ENCODE measurements at places on chromosomes 5 and 9.

DNA sequence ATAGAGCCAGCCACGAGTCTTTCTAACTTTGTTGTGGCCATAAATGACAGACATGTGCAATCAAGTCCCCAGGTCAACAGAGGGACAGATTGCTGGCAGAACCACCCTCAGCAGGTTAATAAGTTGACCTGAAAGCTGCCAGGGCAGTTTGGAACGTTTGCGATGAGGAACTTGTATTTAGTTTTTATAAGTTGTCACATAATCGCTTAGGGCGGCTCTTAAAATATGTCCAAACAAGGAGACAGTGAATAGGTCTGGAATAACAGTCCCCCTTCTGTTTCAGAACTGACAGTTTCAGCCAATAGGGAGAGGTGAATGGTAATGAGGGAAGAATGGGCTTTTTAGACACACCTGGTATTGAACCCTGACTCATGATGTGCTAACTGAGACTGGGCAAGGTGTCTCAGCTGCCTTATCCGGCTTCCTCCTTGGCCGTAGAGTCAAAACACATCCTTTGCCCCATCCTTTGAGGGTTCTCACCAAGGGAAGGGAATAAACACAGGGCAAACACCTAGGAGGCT lies 33.6 kb upstream of the GABRP start:
- no peak for DNase-seq

DNA sequence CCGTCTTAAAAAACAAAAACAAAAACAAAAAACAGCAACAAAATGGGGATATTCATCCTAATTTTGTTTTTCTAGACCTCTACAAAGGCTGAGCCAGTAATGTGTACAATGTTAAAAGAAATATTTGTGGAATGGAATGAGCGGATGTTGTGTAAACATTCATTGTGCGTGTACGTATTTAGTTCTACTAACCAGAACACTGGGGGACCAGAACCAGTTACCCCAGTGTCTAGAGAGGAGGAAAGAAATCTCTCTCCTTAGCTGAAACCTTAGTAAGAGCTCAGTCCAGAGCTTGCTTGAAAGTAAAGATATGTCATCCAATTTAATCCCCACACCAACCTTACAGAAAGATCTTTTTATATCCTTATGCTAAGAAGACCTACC lies 106.7 kb upstream of the CPEB4 start:
- no peak for DNase-seq

GRCh38 chr9:78973907-78974306 lies 597.9 kb upstream of the TLE4 start:
- no peak for DNase-seq

DNA sequence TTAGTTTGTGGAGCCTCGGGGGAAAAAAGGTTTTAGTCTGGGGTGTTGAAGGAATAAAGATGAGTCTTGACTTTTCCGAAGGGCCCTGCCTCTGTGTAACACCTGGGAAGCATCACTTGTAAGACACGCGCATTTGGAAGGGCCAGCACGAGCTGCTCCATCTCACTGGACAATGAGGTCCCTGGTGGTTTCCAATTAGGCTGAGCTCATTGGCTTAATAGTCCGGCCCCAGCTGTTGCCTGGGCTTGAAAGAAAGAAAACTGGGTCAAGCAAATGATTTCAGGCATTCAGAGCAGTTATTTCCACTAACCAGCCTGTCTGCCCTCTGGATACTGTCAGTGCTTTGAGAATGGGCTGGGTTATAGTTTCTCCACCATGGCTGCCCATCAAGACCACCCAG lies 64.5 kb downstream of the NSUN2 start:
- no peak for DNase-seq

DNA sequence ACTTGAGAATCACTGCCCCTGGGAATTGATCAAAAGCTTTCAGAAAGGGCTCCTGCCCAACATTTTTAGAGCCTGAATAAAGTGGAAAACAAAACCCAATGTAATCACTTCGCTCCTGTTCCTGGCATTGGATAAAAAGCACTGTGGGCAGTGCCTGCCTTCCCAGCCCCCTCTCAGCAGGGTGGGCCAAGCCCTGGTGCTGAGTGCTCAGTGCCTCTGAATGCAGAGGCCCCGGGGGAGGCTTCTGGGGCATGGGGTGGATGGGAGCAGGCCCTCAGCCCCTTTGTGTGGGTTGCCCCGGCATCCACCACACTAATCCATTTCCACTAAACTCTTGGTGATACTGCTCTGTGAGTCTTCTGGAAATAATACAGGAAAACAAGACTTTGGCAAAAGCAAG lies 55.6 kb downstream of the CFAP90 start:
- DNase-seq, result no peak

DNA sequence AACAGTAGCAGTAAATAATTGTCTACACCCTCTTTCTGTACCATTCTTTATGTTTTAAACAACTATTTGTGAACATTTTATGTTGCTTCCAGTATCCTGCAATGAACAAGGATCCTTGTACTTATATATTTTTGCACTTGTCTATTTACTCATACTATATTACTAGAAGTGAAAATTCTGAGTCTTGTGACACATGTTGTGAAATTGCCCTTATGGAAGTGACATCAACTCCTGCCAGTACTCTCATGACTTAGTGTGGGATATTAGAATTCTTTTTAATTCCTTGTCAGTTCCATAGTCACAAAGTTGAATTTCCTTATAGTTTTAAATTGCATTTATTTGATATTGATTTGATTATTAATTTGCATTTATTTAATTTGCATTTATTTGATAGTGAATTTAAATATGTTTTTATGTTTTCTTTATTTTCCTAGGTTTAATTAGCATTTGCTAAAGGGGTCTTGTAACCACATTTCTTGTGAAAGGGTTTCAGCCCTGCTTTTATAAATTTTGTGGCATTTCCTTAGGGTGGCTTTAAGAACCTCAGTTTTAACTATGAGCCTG lies 27.7 kb downstream of the PARP8 start:
- DNase-seq, result no peak

DNA sequence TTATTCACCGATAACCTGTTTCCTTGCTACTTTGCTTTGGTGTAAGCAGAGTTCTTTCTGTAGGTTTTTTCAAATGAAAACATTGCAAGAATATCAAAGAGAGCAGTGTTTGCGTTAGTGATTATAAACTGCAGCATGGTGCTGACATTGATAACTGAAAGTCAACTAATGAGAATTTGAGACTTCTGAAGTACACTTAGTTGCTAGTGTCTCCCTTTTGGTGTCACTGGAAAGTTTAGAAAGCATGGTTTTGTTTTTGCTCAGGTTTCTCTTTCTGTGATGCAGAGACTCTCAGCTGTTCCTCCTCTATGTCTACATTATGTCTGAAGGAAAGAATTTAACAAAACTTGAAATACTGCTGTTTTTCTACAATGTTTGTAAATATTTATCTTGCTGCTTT lies 80.2 kb upstream of the ZNF169 start:
- no peak for DNase-seq

DNA sequence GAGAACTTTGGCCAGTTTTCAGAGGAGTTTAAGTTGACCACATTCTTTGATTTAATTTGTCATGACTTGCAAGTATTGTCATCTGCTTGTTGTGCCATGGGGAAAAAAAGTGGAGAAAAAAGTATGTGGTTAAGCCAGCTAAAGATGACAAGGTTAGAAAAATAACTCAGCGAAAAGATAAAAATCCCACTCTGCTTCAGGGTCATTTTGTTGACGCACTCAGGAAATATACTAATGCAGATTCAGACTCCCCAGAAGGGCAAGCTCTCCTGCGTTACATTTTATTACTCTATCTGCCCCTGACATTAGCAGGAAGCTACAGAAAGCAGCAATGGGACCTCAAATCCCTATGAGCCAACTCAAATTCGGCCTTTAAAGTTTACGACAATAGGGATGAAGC lies 27.6 kb upstream of the TESK1 start:
- DNase-seq, result no peak

GRCh38 chr9:20853866-20854265 lies 169.8 kb downstream of the FOCAD start:
- DNase-seq, result no peak

All from activated B cell treated with CpG ODN at 0.5 μM for 24 hours (primary cell).